ENCODE measurements at places on chromosomes 3 and 15. TPM values are rescaled to one million over a fixed set of nuclear protein-coding genes. Genes with fewer than 3 reads are reported as not detected.

SI gene
- not detected for total RNA-seq

KNG1 gene
- total RNA-seq: not detected

DNA sequence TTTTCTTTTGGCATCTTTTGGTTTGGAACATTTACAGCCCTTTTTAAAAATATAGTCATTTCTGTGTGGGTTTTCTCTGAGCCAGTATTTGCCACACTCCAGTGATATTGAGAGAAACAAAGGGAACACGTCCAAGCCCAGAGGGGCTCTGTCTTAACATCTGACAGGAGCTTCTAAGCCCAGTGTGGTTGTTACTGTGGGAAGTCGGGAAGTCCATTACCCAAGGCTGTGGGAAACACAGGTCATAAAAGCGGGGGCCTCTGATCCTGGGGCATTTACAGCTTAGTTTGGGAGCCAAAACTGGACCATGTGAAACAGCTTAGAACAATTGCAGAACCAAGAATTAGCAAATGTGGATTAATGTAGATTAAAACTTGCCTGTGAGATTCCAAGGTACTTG lies 123.0 kb downstream of the PTPRG start:
- peak overlapping the region; percentile 78 for H3K27ac ChIP-seq
- DNase-seq: no peak
- no peak overlapping the region for H3K4me3 ChIP-seq
- H3K36me3 ChIP-seq: no peaks in the 10 kb centered on the region
- no peaks in the 10 kb centered on the region for H3K27me3 ChIP-seq

DNA sequence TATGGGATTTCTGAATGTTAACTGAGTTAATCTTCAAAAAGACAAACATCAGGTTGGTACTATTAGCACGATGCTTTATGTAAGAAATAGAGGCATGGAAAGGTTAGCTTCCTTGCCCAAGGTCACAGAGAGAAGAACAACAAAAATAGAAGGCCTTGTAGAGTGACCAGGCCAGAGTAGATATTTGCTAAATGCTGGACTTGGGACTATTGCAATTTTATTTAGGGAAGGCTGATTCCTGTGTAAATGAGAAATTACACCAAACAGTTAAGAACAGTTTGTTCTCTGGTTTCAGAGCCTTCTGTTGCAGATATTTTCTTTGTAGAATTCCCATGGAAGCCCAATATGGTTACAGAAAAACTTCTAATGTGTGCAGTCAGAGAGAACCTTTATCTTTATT lies 16.4 kb upstream of the SLITRK3 start:
- H3K36me3 ChIP-seq: no peaks in the 10 kb centered on the region
- H3K27me3 ChIP-seq: no peaks in the 10 kb centered on the region
- no peak for DNase-seq
- H3K4me3 ChIP-seq: no peak overlapping the region
- H3K27ac ChIP-seq: no peak overlapping the region

Data from thoracic aorta (tissue), 2 donors.